ENCODE measurements at places on chromosomes 4 and X.

DNA sequence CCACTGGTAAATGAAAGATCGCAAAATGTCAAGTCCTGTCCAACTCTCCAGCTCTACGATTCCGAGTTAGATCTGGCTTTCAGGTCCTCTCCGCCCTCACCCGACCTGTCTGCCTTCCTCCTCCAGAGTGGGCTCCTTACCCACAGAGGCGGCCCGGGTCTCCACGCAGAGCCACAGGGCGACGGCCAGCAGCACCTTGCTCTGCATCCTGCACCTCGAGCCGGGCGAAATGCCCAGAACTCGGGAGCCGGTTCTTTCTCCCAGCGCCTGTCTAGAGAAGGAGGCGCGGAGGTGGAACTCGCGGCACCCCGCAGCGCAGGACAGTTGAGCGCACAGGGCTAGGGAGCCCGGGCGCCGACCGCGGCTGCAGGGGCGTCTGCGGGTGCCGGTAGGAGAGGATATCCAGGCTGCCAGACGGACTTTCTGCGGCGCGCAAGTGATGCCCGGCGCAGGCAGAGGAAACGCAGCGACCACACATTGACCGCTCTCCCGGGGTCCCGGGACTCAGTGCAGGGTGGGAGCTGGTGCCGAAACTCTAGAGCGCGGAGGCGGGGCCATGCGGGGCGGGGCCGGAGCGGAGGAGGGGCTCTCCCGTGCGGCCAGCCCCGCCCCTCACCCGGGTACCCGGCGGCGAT lies at the start of gene KDR:
Gene KDR, minus strand, starts transcription at position 509 of the 635 bp plus-strand sequence. Its CDS starts 302 bp downstream, at position 207.
- DNase-seq: peak; percentile 47

- no peak for DNase-seq
Observed at GRCh38 chr4:182065255-182065654, 177.9 kb upstream of the TENM3 start.

- no peak for DNase-seq
Observed at GRCh38 chr4:160251522-160252170, 1148.8 kb downstream of the RAPGEF2 start.

DNA sequence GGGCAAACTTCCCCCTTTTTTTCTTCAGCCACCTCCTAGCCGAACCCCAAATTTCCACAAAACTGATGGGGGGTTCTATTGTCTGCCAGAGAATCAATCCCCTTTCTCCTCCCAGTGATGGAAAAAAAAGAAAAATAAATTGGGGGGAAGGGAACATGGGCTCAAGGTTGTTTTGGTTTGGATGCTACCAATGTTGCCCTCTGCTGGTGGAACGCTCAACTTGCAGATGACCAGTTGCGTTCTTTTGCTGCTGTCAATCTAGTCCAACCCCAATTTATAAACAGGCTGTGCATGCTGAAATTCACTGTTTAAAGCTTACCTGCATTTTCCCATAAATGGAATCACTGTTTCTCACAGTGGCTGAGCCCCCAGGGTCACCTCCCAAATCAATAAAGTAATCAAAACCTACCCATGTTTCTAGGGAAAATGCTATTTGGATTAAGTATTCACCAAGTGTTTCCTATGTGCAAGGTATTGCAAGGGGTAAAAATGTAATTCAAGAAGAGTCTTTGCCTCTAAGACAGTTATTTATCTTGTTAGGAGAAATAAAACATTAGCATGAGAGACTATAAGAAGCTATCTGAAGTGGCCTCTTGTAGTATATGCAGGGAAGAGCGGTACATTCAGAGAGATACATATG lies 116.7 kb upstream of the TMEM164 start:
- peak; percentile 47 for DNase-seq

GRCh38 chrX:71081330-71082123 lies 13.4 kb upstream of the SNX12 start:
- DNase-seq: no peak

DNA sequence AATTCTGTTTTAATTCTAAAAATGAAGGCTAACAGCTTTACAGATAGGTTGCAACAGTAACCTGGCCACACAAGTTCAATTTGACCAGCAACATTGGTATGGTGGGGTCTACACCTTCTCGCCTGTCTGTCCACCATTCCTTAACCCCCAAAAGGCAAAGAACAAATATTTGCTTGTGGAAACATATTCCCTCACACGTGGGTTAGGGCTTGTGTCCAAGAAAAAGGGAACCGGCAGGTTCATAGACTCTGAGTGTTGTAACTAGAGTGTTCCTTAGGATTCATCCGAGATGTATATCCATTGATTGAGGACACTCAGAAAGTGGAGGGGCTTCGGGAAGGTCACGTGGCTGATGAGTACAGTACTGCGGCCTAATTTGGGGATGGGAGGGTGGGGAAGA lies 54.1 kb downstream of the C4orf51 start:
- DNase-seq: no peak

Measured in head of caudate nucleus (tissue), 42 donors.